ENCODE measurements at places on chromosomes 2 and 18. TPM values are rescaled to one million over a fixed set of nuclear protein-coding genes. Genes with fewer than 3 reads are reported as not detected.

DNA sequence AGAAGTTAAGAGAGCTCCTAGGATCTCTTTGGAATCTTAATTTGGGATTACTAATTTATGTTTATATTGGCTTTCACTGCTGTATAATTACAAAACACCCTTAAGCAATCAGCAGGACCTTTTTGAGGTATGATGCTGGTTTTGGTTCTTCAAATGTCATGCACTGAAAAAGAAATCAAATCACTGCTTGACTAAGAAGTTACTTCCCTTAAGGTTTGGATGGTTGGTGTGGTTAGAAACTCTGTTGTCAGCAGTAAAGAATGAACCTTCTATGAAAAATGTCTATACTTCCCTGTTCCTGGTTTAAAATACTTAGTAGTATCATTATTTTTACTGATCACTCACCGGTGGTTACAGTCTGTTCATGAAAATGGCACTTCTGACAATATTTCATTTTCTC, 5.5 kb downstream of the COLEC12 start:
- DNase-seq: no peak

DNA sequence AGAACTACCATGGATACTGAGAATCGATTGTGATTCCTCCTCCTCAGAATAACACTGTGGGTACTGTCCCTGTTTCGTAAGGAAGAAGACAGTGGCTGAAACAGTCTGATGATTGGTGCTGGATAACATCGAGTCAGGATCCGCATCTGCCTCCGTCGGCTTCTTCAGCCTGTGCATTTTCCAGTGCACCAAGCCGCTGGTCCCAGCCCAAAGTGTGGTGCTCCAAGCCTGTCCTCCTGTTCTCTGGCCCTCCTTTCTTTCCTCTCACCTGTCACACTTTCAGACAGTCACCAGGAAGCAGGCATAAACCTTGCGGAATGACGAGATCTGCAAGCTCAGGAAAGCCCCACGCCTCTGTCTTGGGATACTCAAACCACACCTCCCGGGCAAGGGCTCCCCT, 30.6 kb downstream of the PTGR3 start:
- no peak for DNase-seq

DNA sequence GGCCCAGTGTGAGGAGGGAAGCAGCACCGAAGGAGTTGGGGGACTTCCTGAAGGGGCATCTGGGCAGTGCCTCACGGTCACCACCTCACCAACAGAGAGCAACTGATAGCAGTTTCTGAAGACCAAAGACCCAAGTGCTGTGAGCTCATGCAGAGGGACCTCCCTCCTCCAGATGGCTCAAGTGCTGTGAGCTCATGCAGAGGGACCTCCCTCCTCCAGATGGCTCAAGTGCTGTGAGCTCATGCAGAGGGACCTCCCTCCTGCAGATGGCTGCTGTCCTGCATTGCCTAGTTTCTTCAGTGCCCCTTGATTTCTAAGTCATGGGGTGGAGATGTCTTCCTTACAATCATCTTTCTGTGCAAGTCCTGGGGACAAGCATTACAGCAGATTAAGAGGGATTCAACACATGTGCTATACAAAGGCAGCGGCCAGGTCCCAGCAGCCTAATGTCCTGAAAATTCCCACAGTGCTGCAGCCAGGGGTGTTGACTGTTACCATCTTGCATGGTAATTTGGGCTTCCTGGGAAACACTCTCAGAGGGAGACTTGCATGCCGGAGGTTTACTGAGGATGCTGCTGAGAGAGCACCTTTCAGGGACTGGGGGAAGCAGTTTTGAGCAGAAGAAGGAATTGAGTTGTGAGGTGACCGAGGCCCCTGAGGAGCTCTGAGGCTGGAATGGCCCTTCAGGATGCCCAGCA, 409.3 kb downstream of the GALR1 start:
- DNase-seq: no peak

- no peak for DNase-seq
Measured at GRCh38 chr2:112579241-112579640, 5.2 kb upstream of the CHCHD5 start.

GRCh38 chr2:127149384-127149783, 42.4 kb upstream of the BIN1 start:
- no peak for DNase-seq

- DNase-seq: no peak
Measured at GRCh38 chr2:112166806-112167499, 28.8 kb downstream of the FBLN7 start.

DNA sequence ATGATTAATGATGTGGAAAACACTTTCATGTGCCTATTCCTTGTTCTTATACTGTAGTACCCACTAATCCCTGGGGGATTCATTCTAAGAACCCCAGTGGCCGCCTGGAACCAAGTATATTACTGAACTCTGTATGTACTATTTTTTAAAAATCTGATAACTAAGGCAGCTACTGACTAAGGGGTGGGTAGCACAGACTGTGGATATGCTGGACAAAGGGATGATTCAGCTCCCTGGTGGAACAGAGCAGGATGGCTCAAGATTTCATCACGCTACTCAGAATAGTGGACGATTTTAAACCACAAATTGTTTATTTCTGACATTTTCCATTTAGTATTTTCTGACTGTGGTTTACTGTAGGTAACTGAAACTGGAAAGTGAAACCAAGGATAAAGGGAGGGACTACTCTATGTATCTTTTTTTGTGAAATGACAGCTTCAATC, 41.8 kb upstream of the CDC42EP3 start:
- no peak for DNase-seq

- no peak for DNase-seq
Measured at GRCh38 chr18:78107363-78107762, 857.7 kb downstream of the GALR1 start.

The EFHD1 gene
- 8.7 TPM for total RNA-seq

The EFR3B gene
- 1.4 TPM for total RNA-seq

The CMPK2 gene
- 1.8 TPM for total RNA-seq

The PAX8 gene
- total RNA-seq: not detected
